ENCODE measurements at places on chromosomes 16 and 17. TPM values are rescaled to one million over a fixed set of nuclear protein-coding genes. Genes with fewer than 3 reads are reported as not detected.
A peak's percentile ranks its signal among the peaks of the same experiment; 100 is the strongest.

GRCh38 chr16:79439901-79440300 is 160.6 kb downstream of the MAF start:
- DNase-seq, result no peak

GRCh38 chr16:27441276-27441675 is 39.3 kb downstream of the IL21R start:
- no peak for DNase-seq

- no peak for DNase-seq
These were observed 47.3 kb downstream of the BRIP1 start for GRCh38 chr17:61815863-61816503.

GRCh38 chr16:70267516-70267915 is 15.8 kb upstream of the EXOSC6 start:
- DNase-seq, result peak; percentile 58

DNA sequence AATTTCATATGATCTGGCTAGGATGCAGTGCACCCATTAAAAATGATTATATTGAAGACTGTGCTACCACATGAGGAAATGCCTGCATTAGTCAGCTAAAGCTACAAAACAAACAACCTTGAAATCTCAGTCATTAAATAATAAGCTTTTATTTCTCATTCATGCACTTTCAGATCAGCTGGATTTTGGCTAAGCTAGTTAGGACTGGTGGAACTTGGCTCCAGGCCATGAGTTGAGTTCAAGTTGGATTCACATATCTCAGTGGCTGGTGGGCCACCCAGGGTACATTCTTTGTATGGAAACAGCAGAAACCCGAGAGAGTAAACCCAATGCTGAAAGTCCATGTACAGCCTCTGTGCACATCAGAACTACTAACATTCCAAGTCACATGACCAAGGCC is 6.4 kb upstream of the SLFN12L start:
- DNase-seq, result no peak

DNA sequence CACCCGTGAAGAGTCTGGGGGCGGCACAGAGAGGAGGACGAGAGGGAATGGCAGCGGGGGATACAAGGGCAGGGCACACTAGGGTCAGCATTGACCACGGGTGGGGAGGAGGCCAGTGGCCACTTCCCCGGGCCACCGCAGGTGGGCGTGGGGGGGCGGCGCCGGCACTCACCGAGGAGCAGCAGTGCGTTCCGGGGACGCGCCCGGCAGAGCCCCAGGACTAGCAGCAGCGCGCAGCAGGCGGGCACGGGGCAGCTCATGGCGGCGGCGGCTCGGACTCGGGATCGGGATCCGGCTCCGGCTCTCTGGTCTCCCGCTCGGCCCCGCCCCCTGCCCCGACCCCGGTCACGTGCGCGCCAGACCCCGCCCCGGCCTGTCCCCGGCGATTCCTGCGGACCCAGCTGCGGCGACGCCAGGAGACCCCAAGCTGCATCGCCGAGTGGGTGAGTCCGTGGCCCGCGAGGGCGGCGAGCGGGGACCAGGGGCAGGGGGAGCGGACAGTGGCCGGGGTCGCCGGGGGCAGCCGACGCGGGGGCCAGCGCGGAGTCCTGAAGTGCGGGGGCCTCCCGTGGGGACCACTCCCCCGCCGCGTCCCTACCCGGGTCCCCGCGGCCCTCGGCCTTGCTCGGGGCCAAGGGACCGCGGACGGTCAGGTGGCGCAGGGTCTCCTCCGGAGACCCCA is at the start of the genes SGSH and SLC26A11:
SGSH (minus strand) TSS at position 280 of the 682 bp plus-strand sequence; CDS start at position 260, 20 bp downstream.
SLC26A11 (plus strand) TSS at position 374 of the 682 bp plus-strand sequence. CDS start 1,134 bp downstream, outside the sequence.
- DNase-seq, result peak; percentile 80

DNA sequence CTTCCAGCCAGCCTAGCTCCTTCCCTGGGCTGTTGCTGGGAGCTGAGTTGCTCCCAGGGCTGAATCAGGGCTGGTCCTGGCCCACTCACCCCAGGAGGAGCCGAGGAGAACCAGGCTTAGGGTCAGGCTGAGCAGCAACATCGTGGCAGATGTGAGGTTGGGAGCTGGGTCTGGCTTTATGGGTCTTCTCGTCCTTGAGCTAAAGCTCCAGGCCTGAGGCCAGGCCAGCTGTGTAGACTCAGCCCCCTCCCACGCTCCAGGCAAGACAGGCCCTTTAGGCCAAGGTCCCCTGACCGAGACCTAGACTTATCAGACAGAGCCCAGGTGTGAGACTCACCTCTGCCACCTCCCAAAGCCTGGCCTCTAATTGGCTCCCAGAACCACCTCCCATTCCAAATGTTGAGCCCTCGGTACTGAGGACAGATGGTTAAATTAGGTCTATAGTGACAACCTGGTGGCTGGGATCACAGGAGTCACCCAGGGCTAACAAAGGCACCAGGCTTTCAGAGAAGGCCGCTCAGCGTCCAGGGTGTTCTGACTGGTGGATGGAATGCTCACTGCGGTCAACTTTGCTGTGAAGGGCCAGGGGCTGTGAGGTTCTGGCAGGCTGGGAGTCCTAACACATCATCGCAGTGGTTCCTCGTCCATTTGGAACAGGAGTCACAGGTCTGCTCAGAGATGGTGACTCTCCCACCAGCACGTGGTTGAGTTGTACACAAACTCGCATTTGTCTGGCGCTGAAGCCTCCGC is at the start of gene CTRL:
CTRL (minus strand) TSS at position 151 of the 750 bp plus-strand sequence; CDS start at position 141, 10 bp downstream.
- peak; percentile 39 for DNase-seq

DNA sequence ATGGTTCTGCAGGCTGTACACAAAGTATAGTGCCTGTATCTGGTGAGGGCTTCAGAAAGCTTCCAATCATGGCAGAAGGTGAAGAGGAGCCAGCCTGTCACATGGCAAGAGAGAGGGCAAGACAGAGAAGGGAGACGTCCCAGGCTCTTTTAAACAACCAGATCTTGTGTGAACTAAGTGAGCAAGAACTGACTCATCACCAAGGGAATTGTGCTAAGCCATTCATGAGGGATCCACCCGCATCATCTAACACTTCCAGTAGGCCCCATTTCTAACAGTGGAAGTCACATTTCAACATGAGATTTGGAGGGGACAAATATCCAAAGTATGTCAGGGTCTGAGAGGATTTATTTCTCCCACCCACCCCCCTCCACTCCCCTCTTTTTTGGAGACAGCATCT is 56.2 kb upstream of the ELAC2 start:
- no peak for DNase-seq

GRCh38 chr17:7336240-7337175 is at the start of gene ACAP1:
TSS of gene ACAP1 (plus strand) at chr17:7336529. CDS start at chr17:7336735, 206 bp downstream.
- peak; percentile 85 for DNase-seq

- DNase-seq, result no peak
These were observed 70.0 kb upstream of the NKD1 start for GRCh38 chr16:50478075-50478772.

DNA sequence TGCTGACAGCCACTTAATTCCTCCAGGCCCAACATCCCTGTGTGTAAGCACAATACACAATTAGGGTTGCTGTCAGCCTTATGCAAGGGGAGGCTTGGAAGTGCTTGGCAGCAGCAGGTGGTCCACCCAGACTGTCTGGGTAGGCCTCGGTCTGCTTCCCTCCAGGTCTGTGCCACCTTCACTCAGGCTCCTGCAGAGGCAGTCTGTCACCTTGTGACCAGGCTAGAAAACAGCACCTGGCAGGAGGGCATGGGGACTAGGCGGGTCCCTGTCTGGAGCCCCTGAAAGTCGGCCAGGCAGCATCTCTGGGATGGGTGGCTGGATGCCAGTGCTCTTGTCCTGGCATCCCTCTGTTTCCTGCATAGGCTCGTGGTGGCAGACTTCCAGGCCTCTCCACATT is 578.1 kb downstream of the KCNJ18 start:
- DNase-seq, result peak; percentile 27

DNA sequence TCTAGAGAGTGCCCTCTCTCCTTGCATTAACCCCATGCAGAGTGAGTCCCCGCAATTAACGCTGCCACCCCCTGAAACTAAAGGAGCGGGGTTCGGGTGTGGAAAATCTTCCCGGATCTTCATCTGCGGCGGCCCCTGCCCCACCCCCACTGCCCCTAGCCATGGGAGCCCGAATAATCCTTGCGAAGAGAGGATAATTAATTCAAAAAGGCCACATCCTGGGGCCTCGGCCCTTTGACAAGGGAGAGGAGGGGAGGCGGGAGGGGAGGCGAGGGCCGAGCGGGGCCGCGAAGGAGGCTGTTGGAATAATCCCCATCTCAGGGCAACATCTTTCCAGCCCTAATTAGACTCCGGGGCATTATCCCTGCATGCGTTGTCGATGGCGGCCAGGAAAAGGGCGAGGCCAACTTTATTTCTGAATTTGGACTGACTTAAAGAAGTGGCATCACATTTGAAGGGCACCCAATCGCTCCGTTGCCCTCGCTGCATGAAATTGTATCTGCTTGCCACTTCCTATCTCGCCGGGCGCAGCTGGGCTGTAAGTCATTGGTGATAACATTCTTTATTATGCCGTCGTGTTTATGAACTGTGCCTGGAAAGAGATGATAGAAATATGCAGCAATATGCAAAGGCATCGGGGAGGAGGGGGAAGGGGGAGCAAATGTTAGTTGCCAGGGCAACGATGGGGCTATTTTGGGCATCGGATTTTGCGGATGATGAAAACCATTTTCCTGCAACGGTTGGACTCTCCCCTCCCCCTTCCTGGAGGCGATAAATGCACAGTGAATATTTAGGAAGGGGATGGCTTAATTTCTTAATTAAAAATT is 387.1 kb upstream of the TNRC6C start:
- no peak for DNase-seq

The CHD9NB gene
- not detected for total RNA-seq

The GGT6 gene
- total RNA-seq, result not detected

GRCh38 chr16:2428784-2429033 is 538 bp upstream of the CCNF start:
- no peak for DNase-seq

The ACSM2A gene
- not detected for total RNA-seq

DNA sequence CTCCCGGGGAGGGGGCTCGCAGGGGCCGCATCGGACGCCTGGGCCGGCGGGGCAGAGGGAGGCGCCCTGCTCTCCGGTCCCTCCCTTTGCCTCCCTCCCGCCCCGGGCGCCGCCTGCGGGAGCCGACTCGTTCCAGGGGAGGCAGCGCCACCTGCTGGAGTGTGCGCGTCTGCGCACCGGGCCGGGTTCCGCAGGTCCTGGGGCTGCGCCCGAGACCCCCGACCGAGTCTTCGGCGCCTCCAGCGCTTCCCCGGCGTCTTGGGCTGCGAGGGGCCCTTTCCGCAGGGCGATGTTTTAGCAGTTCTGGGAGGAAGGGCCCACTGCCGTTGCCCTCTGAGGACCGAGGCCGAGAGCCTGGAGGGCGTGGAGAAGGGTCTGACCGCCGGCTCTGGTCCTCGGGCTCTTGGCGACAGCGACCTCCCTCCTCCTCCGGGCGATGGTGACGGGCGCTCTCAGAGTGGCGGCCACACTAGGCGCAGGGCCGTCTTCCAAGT is 106.3 kb downstream of the SEC14L1 start:
- peak; percentile 92 for DNase-seq

DNA sequence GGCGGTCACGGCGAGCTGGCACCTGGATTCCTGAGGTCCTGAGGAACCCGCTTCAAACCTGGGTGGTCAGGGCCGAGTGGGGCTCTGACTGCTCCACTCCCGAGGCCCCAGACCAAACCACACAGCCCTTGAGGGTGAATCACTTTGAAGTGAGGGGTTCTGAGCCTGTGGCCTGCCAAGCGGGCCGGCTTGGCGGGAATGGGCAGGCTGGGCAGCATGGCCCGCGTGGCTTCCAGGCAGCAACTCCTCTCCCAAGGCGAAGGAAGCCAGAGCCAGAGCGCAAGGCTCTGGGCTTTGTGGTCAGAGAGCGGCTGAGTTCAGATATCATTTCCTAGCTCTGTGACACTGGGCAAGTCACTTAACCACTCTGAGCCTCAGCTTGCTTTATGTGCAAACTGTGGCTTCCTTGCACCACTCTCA is 42.7 kb downstream of the CMIP start:
- DNase-seq, result no peak

DNA sequence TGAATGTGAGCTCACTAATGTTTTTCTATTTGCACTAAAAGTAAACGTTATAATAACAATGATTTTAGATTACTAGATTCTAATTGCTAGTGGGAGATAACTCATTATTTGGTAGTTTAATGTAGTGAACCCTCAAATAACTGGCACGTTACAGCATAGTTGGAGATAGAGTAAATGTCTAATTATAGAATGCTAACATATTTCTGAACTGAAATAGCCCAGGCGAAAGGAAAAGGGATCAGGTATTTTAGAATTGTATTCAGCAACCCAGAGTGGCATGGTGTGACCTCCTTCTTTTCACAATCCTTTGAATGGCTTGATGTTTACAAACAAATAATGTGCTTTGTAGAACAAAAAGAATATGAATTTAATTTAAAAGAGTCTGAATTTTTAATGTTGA is 1221.2 kb downstream of the CDH8 start:
- DNase-seq, result no peak

DNA sequence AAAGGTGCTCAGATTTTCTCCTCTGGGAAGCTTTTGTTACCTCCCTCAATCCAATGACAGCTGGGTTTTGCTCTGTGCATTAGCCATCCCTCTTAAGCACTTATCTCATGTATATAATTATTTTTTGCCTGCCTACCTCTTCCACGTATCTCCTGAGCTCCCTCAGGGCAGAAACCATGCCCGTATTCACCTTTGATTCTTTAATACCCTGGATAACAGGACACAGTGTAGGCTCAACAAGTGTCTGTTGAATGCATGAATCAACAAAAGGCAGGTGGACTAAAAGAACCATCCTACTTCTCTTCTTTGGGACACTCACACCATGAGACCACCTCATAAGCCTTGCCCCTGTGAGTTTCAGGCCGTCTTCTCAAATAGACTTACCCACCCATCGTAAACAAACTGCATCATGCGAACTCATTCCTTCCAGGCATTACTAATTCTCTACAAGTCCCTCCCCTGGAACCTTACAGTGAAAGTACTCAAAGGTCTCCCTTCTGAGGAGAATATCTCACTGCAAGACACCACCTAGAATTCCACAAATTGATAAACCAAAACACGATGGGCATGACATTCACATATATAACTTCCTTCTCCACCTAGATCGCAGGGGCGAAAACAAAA is 3.2 kb downstream of the ARHGAP17 start:
- no peak for DNase-seq

DNA sequence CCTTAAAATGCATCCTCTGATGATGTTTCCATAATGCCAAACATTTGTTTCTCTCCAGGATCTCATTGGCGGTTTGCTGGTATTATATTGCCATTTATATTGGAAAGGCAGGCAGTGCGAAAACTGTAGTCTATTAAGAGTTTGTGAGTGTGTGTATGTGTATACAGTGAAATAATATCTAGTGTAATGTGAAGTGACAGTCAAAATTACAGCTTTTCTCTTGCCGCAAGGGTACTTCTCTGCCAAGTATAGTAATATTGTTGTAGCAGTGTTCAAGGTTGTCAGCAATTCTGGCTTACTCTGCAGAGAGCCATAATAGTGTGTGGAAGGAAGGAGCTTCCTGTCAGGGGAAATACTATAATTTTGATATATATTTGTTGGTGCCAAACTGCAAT is 178.6 kb downstream of the WWOX start:
- DNase-seq, result no peak
